ENCODE measurements at places on chromosomes 3 and 15.
A peak's percentile ranks its signal among the peaks of the same experiment; 100 is the strongest.

DNA sequence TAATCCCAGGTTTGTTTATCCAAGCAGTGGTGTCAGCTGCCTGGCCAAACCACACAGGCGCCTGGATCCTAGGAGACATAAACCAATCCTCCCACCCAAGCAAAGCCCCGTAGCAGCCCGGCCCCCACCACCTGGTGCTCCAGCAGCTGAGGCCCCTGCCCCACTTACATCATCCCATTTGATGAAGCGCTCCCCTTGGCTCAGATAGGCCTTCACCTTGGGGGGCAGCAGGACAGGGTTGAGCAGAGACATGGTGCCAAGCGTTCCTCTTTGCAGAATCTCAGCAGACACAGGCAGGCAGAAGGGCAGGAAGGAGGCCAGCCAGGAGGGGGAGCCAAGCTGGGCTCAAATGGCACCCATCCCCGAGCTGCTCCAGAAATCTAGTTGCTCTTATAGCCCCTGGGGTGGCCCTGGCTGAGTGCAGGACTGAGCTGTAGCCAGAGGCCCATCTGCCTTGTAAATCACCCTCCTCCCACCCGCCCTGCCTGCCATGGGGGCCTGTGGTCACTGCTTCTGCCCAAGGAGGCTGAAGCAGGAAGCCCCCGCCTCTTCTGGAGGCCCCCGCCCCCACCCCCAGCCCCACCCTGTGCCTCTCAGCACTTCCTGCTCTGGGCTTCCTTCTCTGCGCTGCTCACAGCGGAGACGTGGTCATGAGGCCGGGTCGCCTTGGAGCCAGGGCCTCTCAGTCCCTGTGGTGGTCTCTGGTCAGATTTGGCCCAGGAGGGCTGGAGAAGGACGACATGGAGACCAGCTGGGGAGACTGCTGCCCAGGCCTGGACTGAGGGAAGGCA, at the start of gene PLCB2:
TSS of gene PLCB2 (minus strand) at position 515 of the 791 bp plus-strand sequence. CDS start at position 252, 263 bp downstream.
- peak; percentile 84 for DNase-seq

GRCh38 chr3:115617591-115617990, 5.7 kb upstream of the GAP43 start:
- no peak for DNase-seq

DNA sequence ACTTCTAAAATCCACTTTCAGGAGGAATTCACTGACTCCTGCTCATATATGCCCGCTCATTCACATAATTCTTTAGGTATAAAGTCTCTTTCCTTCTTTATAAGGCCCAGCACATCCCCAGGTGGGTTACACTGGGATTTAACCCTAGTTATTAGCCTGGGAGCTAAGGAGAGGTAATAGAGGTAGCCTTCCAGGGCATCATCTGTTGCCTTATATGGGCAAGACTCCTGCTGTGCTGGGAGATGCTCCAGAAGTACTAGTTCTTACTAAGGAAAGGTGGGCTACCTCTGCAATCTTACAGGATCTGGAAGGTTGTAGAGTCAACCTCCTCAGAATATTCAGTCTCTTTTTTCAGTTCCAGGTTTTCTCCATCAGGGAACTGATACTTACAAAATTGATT, 13.1 kb upstream of the IFT57 start:
- no peak for DNase-seq

DNA sequence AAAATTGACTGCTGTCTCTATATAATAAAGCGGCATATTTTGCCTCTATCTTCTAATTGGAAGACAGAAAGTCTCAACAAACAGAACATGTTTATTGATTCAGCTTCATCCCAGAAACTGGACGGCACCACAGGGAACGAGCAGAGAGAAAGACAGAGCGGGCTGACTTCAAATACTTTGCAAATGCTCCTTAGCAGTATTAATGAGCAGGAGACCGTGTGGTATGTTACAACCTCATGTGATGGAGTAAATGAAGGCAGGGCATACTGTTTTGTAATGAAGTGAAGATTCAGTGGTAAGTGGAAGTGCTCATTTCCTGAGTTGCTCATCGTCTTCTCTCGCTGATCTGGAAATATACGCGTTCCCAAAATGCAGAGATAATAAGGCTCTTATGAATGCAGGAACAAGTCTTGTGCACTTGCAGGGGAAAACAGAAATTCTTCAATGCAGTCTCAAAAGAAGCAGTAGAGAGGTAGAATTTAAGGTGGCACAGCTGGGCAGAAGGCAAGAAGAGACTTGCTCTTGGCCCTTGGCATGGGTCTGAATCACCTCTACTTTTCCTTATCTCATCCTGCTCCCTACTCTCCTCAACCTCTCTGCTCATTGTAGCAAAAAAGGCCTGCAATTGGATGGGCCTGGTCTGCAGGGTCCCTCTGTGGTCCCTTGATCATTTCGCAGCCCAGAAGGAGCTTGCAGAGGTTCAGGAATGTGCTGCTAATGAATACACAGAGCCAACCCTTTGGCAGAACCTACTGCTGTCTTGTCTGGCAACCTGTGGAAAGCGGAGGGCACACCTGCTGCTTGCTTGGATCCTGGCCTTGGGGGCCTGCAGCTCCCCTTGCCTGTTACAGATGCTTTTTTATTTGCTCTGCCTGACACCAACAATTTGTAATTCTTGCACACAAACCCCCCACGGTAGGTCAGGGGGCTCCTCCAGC, 604.9 kb upstream of the CFAP20DC start:
- DNase-seq: no peak

GRCh38 chr3:37989821-37990480, 635 bp upstream of the VILL start:
- DNase-seq: no peak

DNA sequence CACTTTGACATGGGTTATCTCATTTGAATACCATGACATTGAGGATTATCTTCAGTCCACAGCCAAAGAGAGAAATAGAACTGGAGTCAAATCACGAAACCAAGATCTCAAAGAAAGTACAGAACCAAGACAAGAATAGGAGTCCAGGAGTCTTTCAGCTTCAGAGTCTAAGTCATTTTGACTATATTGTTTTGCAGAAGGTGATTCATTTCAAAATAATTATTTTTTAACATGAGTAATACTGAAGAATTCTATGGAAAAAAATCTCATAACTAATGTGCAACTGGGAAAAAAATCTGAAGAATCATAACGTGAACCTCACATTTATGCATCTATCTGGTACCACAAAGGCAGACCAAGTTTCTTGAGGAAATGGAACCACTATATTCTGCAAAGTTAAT, 60.3 kb downstream of the UBE3A start:
- no peak for DNase-seq

DNA sequence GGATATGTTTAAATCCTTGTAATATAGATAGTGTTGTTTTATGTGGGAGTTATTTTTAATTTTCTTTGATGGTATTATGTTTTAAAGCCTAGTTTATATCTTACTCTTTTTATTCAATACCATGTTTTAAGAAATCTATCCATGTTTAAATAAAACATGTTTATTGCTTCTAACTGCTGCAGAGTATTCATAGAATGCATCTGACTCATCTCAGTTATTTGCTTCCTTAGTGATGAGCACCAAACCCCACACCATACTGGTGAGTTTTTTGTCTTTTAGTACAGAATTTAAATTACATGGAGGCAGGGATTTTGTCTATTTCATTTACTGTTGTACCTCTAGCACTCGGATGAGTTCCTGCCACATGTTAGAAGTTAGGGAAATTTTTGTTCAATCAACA, 209.2 kb downstream of the NSUN3 start:
- no peak for DNase-seq

- no peak for DNase-seq
Measured at GRCh38 chr15:80449825-80450224, 45.6 kb downstream of the ARNT2 start.

DNA sequence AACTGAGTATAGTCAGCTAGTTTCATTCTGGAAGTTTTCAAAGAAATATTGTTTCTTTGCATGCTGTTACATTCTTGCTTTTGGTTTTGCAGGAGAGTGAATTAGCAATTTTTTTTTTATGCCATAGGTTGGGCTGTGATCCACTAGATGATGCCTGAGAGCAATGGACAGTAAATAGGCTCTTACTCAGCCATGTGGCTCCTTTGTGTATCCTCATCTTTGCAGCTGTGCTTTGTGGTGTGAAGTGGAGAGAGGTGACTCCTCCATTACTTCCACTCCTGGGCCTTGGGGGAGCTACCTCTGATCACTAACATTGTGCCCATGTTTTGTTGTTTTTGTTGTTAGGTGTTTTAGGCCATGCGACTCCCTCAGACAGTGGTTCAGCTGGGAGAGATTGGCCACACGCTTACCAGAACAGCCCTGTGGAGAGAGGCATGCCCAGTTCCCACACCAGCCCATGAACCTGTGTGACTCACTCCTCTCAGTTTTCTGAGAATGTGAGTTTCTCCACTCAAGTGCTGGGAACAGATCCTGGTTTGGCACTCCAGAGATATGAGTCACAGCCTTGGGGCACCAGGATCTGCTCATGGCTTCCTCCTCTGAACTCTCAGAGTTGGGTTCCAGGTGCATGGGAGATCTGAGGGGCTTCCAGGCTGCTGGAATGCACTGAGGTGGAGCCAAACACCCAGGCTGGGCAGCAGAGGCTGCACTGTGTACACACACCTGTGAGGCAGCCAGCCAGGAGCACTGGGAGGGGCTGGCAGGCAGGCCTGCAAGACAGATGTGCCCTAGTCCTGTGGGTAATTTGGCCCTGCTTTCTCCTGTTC, 785.3 kb downstream of the ROBO2 start:
- DNase-seq: no peak

DNA sequence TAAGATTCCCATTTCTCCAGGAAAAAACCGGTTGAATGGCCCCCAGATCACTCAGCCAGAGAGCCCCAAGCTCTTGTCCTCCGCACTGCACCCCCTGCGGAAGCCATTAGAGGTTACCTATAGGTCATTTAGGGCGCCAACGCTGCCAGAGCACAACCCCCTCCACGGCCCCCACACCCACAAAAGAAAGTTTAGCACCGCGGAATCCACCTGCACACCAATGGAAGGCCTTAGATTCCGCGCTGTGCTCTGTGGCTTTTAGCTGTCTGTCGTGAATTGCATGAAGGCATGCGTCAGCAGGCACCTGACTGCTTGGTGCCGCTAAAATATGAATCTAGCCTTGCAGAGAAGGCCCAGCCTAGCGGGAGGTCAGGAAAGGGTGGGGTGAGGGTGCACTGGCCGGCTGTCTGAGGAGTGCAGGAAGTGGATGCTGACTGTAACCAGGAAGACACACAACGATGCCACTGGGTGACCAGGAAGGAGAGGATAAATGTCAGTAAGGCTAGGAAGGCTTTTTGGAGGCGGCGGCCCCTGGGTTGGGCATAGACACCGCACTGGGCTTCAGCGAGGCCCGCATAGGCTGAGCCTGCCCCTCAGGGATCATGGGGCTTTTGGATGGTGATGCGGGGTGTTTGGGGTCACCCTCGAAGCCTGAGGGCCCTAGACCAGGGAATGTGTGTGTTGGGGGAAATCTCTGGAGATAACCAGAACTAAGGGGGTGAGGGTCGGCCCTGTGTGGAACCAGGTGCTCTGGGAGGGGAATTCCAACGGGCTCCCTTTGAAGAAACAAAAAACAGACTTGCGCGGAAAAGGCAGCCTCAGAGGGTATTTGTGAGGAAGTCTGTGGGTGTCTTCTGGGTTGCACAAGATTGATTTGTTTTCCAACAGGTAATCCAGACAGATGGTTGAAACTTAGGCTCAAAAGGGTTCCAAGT, 976 bp upstream of the NUP210 start:
- DNase-seq: peak; percentile 71

- DNase-seq: no peak
Measured at GRCh38 chr3:190545191-190545590, 31.3 kb downstream of the IL1RAP start.

DNA sequence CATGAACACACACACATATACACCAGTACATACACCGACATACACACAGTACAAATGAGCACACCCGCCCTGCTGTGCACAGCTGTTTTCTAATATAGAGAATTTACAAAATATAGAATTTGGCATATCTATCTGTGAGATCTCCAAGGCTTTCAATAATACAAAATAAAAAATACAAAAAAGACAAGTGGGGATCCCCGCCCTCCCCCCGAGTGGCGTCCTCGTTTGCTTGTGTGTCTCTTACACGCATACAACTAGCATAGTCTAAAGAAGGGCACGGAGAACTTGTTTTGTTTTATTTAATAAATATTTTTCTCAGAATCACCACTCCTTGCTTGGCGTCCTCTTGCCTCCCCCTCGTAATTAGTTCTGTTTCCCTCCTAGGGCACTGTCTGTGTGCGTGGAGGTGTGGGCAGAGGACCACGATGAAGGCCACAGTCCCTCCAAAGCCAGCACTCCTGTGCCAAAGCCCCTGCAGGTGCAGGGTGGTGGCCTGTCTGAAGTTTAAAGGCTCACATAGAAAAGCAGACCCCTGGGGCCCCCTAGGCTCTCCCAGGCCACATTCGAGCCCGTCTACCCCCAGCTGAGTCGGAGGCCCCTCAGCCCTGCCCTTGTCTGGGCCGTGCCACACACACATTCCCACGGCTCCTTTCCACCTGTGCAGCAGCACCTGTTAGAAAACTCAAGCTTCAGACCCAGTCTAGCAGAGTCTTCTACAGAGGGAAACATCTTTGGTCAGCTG, 82.1 kb downstream of the SEC22A start:
- no peak for DNase-seq

DNA sequence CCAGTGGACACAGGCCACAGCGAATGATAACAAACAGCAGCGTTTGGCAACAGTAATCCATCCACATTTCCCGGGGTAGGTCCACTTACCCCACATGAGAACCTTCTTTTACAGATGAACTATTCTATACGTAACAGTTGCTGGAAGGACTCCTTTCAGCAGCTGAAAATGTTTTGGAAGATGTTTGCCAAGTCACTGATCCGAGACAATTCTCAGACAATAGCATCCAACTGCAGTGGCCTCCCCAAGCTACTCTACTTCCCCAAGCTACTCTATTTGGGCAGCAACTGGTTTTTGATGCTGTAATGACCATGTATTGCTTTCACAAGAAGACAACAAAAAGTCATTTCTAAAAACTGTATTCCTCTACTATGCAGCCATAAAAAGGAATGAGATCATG, 87.5 kb downstream of the ADAMTS17 start:
- no peak for DNase-seq

GRCh38 chr3:64390893-64391292, 165.6 kb upstream of the PRICKLE2 start:
- no peak for DNase-seq

- no peak for DNase-seq
Measured at GRCh38 chr15:75844629-75845335, 1.5 kb downstream of the UBE2Q2 start.

GRCh38 chr3:31538801-31539200, 6.1 kb downstream of the STT3B start:
- no peak for DNase-seq

- DNase-seq: peak; percentile 28
Measured at GRCh38 chr3:124258057-124258500, 266.2 kb upstream of the ROPN1 start.

GRCh38 chr3:189080745-189081144, 91.0 kb upstream of the TPRG1 start:
- DNase-seq: no peak

Measured in suppressor macrophage treated with lipopolysaccharide for 1 hour (primary cell).